M059J (cell line): ENCODE measurements at places on chromosomes 2 and 18. TPM values are rescaled to one million over a fixed set of nuclear protein-coding genes. Genes with fewer than 3 reads are reported as not detected.

GRCh38 chr18:63131106-63131958 lies 188.2 kb downstream of the BCL2 start:
- DNase-seq: peak; percentile 51

DNA sequence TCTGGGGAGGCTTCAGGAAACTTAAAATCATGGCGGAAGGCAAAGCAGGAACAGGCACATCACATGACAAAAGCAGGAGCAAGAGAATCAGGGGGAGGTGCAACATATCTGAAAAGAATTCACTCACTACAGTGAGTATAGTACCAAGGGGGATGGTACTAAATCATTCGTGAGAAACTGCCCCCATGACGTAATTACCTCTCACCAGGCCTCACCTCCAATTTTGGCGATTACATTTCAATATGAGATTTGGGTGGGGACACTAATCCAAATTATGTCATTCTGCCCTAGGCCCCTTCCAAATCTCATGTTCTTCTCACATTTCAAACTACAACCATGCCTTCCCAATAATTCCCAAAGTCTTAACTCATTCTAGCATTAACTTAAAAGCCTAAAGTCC lies 740.8 kb upstream of the SOX11 start:
- no peak for DNase-seq

- DNase-seq: no peak
These were observed 11.1 kb upstream of the MSGN1 start for GRCh38 chr2:17805166-17805565.

- no peak for DNase-seq
These were observed 1.1 kb downstream of the CDK5R2 start for GRCh38 chr2:218960309-218961165.

- peak; percentile 49 for DNase-seq
These were observed 159.4 kb downstream of the MYO1B start for GRCh38 chr2:191404568-191404991.

DNA sequence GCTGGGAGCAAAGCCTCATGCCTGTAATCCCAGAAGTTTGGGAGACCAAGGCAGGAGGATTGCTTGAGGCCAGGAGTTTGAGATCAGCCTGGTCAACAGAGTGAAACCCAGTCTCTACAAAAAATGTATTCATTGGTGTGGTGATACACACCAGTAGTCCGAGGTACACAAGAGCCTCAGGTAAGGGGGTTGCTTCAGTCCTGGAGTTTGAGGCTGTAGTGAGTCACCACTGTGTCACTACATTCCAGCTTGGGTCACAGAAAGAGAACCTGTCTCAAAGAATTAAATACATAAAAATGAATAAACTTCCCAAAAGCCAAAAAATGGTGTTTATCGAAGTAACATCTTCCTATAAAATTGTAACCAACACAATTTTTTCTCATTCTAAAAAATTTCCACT lies 568.1 kb upstream of the LINC00305 start:
- DNase-seq: no peak

GRCh38 chr2:37590119-37590571 lies 81.3 kb downstream of the CDC42EP3 start:
- DNase-seq: peak; percentile 92

DNA sequence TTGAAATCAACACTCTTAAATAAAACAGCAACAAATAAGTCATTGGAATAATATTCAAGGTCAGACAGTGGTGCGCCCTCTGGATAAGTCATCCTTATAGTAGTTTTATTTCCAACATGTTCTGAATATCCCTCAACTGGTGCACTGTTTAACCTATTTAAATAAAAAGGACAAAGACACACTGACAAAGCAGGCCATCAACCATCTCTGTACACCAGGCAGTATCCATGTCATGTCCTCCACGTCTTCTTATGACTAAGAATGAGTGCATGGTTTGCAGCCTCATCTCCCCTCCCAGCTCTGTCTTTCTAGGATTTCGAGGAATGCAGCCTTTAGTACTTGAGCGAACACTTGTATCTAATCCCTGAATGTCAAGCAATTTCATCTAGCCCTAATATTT lies 42.4 kb downstream of the ST3GAL5 start:
- DNase-seq: peak; percentile 72

DNA sequence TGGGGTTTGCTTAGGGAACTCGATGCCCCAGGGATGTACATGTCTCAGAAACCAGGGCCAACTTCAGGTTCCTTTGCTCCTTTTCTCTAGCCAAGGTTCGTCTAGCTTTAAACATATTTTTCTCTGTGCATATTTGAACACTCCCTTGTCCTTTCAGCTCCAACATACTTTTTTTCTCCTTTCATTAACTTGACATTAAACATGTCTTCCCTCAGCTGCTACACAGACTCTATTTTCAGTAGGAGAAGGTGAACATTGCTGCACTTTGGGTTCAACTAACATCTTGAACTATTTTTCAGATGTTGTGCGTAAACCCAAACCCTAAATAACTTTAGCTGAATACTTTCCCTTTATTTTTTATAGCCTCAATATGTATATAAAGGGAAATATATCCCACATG lies 212.9 kb downstream of the MTX2 start:
- no peak for DNase-seq

UGP2 gene
- total RNA-seq: 98.4 and 125 TPM in 2 replicates

STON1 gene
- 2.2 and 3.7 TPM in 2 replicates for total RNA-seq

RMND5A gene
- total RNA-seq: 19.9 and 24.0 TPM in 2 replicates

POTEJ gene
- not detected in 2 replicates for total RNA-seq
